ENCODE measurements at places on chromosomes 2 and 18. TPM values are rescaled to one million over a fixed set of nuclear protein-coding genes. Genes with fewer than 3 reads are reported as not detected.

Gene CDH2
- 0.12 TPM for polyA plus RNA-seq

Gene CFAP65
- polyA plus RNA-seq: not detected

Gene MARCHF7
- 50.2 TPM for polyA plus RNA-seq

Gene IL1F10
- 0.51 TPM for polyA plus RNA-seq
